NCI-H510A (cell line): ENCODE measurements at places on chromosomes 3 and 15.

GRCh38 chr3:69772152-69772867 lies 33.0 kb downstream of the MITF start:
- DNase-seq = no peak

- DNase-seq = no peak
These were observed 18.9 kb downstream of the IL1RAP start for GRCh38 chr3:190532731-190533203.

- DNase-seq = no peak
These were observed 187.3 kb downstream of the KCNAB1 start for GRCh38 chr3:156307704-156308103.

- DNase-seq = no peak
These were observed 12.4 kb downstream of the PLS1 start for GRCh38 chr3:142608631-142609030.

- DNase-seq = no peak
These were observed 351.9 kb downstream of the LSAMP start for GRCh38 chr3:116093374-116093773.

- DNase-seq = peak; percentile 36
These were observed 58.1 kb upstream of the CA12 start for GRCh38 chr15:63439536-63440264.

DNA sequence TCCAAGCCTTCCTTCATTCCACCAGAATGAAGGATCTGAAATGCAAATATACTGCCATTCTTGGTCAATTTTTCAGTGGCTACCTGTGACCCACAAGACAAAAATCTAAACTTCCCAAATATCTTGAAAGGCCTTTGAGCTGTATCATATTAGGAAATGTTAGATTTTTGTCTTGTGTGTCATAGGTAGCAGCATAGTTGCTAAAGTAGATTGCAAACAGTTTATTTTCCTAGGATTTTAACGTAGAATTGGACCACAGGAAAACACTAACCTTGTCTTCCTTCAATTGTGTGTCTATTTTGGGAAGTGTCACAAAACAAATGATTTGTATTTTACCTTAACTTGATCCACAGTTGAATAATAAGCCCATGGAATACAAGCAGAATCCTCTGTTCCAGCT lies 42.4 kb downstream of the CP start:
- DNase-seq = no peak

- no peak for DNase-seq
These were observed 243.2 kb downstream of the MBNL1 start for GRCh38 chr3:152511904-152512303.

- no peak for DNase-seq
These were observed 6.5 kb downstream of the ARHGEF3 start for GRCh38 chr3:56795097-56795828.

- no peak for DNase-seq
These were observed 31.9 kb downstream of the CRTC3 start for GRCh38 chr15:90561344-90562244.

DNA sequence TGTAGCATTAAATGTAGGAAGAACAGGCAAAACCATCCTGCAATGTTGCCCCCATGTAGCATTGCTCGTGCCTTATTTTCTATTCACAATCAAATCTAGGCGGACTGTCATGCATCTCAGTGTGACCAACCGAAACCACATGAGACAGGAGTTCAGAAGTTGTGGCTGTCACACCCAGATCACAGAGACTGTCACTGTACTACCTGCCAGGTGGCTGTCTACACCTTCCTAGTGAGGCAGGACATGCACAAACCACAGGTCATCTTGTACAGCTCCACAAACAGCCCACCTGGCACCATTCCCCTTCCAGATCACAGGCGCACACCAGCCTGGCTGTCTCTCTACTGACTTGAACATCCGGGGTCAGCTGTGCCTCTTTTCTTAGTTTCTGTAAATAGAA lies 392.8 kb downstream of the OCA2 start:
- DNase-seq = no peak

DNA sequence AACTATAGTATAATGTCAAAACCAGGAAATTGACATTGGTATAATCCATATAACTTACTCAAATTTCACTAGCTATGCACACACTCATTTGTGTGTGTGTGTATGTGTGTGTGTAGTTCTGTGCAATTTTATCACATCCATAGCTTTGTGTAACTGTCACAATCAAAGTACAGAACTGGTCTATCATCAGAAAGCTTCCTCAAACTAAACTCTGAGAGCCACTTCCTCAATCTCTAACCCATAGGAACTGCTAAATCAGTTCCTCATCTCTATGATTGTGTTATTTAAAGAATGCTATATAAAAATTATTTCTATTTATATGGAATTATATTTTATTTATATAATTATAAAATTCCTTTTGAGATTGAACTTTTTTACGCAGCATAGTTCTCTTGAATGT lies 18.1 kb downstream of the LNP1 start:
- DNase-seq = no peak
